ENCODE measurements at places on chromosomes 12 and 14.

DNA sequence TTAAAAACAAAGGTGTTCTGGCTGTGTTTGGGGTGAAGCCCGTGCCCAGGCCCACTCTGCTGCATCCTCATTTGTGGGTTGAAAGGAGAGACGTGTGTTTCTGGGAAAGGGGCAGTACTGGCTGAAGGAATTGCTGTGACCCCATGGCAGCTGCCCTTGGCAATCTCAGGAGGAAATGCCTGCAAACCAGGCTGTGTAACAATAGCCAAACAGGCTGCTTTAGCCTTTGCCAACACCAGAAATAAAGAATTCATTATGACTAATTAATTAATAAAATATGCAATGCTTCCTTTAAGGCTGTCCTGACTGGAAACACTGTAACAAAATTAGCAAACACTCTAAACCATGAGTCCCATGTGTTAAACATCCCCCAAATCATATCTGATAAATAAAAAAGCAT lies 53.0 kb upstream of the KRR1 start:
- no peak for DNase-seq

DNA sequence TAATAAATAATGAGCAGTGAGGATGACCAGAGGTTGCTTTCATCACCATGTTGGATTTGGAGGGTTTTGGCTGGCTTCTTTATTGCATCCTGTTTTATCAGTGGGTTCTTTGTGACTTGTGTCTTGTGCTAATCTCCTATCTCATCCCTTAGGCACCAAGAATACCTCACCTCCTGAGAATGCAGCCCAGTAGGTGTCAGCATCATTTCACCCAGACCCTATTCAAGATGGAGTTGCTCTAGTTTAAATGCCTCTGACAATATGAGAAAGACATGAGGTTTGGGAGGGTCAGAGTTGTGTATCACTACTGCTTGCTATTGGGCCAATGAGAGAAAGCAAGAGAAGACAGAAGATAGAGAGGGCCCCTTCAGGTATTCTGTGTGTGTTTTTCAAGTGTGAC lies 592.2 kb downstream of the ETNK1 start:
- no peak for DNase-seq

DNA sequence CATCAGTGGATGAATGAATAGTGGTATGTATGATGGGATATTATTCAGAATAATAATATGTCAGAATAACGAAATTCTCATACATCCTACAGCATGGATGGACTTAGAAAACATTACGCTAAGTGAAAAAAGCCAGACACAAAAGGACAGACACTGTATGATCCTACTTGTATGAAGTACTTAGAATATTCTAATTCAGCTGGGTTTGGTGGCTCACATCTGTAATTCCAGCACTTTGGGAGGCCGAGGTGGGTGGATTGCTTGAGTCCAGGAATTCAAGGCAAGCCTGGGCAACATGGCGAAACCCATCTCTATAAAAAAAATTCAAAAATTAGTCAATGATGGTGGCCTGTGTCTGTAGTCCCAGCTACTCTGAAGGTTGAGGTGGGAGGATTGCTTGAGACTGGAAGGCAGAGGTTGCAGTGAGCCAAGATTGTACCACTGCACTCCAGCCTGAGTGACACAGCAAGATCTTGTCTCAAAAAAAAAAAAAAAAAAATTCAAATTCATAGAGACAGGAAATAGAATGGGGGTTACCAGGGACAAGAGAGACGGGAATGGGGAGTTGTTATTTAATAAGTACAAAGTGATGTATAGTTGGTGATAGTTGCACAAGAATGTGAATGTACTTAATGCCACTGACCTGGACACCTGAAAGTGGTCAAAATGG lies 132.3 kb downstream of the CHST11 start:
- no peak for DNase-seq

- DNase-seq, result no peak
Measured at GRCh38 chr14:67186172-67186768, 3.0 kb upstream of the GARIN2 start.

DNA sequence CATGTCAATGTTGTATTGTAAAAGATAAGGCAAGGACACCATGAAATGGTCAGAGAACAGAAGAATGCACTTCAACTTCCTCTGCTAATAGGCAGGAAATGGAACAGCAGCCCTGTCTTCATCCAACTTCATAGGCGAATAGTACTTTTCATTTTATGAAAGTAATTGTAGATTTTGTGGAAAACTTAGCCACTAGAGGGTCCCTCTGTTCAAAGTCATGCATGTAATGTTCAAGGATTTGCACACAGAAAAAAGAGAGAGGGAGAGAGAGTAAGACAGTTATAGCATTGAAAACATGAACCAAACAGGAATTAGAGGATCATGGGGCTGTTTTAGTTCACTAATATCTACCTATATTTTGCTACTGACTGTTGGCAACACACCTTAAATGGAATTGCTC lies 172.2 kb downstream of the FLRT2 start:
- no peak for DNase-seq

GRCh38 chr12:20196767-20197166 lies 171.6 kb upstream of the PDE3A start:
- DNase-seq, result no peak

DNA sequence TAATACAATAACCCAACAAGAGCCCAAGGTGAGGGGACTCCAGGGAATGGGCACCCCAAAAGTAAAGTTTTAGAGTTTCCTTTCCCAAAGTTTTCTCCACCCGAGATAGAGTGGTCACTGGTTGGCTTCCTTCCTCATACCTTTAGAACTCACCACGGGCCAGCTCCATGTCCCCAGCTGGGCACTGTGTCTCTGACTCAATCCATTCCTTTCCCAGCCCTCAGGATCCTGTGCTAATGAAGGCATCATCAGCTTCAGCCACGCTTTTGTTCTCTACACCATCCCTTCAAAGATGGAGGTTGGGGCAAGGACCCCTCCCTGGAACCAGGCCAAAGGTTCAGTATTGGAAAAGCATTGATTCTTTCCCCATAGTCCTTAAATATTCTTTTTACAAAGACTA lies 59.8 kb upstream of the VASH1 start:
- DNase-seq, result no peak

- DNase-seq, result no peak
Measured at GRCh38 chr12:63400718-63401117, 249.7 kb upstream of the AVPR1A start.
